ENCODE measurements at places on chromosomes 6 and 20.

GRCh38 chr6:40148882-40149573 is 214.8 kb upstream of the MOCS1 start:
- no peak for DNase-seq

- DNase-seq, result no peak
These were observed 226.6 kb upstream of the EXOC2 start for GRCh38 chr6:919500-919899.

GRCh38 chr6:33704215-33705066 is 7.1 kb downstream of the UQCC2 start:
- DNase-seq, result no peak

DNA sequence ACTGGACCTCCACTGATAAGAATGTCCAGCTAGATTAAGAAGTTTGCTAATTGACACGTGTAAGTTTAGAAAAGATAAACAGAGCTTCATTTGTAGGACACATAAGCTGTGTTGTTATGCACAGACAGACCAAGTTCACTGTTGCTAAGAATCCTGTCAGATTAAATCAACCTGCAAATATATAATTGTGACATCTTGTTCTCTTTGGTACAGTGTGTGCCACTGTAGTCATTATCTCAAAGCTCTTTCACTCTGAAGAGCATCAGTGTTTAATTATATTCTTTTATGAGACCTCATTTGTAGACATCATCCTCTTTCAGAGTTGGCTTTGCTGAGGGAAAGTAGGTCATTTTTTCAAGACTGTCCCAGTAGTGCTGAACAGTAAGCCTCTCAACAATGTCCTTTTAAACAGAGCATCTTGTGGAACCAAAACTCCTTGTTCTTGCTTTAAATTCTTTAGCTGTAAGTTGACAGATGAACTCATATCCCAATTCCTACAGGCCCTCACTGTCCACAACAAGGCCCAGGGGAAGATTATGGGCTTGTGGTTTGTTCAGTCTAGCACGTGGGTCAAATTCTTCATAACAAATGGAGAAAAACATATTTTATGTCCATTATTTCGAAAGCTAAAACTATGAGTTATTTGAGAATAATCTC is 252.4 kb downstream of the HDGFL1 start:
- DNase-seq, result no peak

DNA sequence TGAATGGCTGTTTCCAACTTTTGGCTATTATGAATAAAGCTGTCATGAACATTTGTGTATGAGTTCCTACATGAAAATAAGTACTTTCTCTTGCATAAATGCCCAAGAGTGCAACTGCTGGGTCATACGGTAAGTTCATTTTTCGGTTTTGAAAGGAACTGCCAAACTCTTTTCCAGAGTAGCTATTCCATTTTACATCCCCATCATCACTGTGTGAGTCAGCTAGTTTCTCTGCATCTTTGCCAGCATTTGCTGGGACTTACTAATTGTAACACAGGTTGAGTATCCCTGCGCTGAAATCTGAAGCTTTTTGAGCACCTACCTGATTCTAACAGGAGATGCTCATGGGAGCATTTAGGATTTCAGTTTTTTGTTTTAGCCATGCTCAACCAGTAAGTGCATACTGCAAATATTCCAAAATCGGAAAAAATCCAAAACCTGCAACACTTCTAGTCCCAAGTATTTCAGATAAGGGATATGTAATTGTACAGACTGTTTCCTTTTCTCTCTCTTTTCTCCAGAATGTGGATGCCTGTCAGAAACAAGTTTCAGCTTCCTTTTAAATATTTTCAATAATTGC is 118.4 kb downstream of the DTNBP1 start:
- DNase-seq, result no peak

DNA sequence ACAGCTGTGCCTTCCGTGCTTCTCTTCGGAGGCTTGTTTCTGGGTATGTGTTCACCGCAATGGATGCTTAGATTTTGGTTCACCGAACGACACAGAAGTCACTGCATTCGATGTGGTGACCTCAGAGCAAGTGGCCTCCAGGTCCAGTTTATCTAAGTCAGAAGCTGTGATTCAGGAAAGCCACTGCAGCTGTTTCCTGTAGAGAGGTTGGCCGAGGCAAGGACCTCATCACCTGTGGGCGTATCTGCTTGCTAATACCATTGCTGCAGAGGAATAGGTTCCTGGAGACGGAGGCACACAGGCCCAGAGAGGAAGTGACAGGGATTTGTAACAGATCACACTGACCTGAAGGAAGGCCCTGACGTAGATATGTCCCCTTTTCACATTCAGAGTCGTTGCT is 82.7 kb downstream of the FARS2 start:
- no peak for DNase-seq

DNA sequence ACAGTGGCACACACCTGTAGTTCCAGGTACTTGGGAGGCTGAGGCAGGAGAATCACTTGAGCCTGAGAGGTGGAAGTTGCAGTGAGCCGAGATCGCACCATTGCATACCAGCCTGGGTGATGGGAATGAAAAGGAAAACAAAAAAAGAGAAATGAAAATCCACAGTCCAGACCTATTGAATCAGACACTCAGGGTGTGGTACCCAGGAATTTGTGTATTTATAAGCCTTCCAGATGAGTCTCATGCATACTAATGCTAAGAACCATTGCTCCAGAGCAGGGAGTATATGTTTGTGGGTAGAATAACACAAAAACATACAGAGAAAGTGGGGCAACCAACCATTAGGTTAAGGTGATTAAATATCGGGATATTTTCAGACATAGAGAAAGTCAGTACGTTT is 36.1 kb upstream of the PLCB4 start:
- DNase-seq, result no peak

DNA sequence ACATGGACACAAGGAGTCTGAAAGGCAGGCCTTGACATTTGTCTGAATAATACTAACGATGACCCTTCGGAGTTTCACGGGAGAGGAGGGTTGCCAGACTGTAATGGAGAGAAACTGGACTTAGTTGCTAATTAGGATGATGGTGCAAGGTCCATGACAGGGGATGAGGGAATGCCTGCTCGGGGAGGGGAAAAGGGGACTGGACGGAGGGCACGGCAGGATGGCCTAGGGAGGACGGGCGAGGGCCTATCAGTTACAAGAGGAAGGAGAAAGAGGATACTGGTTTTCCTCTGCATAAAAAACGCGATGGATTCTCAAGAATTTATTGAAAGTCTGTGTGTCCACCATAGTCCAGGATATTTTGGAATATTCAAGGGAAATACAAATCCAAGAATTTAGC is 42.7 kb downstream of the IRAK1BP1 start:
- DNase-seq, result no peak

GRCh38 chr6:79872303-79872702 is 75.0 kb downstream of the ELOVL4 start:
- no peak for DNase-seq

- DNase-seq, result no peak
These were observed 275.1 kb upstream of the PRDM1 start for GRCh38 chr6:105810922-105811482.

DNA sequence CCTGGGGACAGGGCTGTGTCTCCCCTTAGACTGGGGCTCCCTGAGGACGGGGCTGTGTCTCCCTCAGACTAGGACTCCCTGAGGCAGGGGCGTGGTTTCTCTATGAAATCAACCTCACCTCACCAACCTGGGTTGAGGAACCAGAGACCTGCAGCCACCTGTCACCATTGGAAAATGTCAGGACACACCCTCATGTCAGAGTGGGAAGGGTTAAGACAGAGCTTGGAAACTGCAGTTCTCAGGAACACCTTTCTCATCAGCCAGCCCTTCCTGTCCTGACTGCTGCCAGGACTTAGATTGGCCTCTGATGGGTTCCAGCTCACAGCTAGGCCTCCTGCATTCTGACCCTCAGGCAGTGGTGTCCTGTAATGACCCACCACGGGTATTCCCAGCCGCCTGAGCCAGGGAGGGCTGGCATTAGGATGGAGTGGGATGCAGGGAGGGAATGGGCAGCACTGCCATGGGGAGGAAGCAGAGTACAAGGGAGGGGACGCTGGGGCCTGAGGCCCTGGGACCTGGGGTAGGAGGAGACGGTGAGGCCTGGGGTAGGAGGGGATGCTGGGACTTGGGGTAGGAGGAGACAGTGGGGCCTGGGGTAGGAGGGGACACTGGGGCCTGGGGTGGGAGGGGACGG is 76.3 kb downstream of the MRPL14 start:
- peak; percentile 68 for DNase-seq

GRCh38 chr6:90497411-90497810 is 89.5 kb downstream of the MAP3K7 start:
- no peak for DNase-seq

GRCh38 chr20:57559289-57559634 is 1.6 kb upstream of the PCK1 start:
- peak; percentile 26 for DNase-seq

- no peak for DNase-seq
These were observed 2.9 kb downstream of the TGM3 start for GRCh38 chr20:2298701-2299100.

DNA sequence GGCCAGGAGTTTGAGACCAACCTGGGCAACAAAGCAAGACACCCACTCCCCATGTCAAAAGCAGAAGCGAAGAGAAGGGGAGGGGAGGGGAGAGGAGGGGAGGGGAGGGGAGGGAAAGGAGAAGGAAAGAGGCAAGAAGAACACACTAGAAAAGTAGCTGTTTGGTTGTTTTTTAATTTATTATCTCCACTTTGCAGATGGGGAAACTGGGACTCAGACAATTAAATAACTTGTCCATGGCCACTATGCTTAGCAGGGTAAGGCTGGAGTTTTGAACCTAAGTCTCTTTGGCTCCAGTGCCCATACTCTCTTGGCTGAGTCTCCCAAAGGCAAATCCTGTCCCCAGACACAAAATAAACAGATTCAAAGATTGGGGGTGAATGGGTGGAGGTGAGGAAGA is 12.4 kb upstream of the GHRH start:
- no peak for DNase-seq

- no peak for DNase-seq
These were observed 85.8 kb downstream of the FOXF2 start for GRCh38 chr6:1475174-1475573.

DNA sequence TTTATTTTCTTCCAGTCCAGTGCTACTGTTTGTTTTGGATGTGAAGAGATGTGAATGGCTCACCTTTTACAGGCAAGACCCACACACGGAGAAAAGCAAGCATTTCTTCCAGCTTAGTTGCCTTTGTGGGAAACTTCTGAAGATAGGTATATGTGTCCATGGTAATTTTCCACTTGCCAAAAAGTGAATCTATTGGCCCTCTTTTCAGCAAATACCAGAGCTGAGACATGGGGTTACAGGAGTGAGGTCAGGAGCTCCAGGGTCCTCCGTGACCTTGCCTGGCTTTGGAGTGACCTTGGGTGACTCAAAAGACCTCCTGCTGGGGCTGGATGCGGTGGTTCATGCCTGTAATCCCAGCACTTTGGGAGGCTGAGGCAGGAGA is 166.7 kb downstream of the SCML4 start:
- DNase-seq, result no peak

DNA sequence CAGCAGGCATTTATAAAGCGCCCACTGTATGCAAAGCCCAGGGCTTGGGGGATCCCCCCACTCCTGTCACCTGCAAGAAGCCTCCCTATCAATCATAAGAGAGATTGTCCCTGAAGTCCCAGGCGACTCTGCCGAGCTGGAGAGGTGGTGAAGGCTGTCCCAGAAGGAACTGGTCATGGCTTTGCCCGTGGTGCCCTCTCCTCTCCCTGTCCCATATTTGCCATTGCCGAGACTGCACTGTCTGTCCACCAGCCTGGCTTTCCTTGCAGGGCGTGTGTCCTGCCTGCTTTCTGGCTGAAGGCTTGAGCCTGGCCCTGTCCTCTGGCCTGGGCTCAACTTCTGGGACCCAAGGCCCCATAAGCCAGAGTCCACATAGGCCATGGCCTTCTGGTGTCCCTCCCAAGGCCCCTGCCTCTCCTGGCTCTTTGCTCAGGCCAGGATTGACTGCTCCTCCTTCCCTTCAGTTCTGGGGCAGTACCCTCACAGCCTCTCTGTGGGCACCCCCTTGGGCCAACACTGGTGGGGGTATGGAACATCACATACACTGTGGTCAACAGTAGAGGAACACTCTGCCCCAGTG is 46.9 kb downstream of the CPXM1 start:
- no peak for DNase-seq

DNA sequence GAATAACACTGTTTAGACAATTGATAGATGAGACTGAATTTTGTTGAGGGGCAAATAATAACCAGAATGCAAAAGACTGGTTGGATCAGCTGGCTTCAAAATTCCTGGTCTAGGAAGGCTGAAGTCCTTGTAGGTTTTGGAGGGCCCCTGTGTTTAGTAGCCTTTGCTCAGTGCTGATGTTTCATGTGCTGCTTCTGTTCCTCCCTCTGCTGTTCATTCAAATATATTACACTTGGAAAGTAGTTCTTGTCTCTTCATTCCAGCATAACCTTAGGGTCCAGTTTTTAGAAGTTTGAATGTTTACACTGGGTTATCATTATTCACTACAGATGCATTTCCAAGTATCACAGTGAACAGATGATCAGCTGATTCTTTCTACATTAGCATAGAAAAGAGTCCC is 72.5 kb downstream of the FLRT3 start:
- DNase-seq, result no peak

GRCh38 chr20:51500311-51500710 is 42.2 kb downstream of the NFATC2 start:
- DNase-seq, result no peak

DNA sequence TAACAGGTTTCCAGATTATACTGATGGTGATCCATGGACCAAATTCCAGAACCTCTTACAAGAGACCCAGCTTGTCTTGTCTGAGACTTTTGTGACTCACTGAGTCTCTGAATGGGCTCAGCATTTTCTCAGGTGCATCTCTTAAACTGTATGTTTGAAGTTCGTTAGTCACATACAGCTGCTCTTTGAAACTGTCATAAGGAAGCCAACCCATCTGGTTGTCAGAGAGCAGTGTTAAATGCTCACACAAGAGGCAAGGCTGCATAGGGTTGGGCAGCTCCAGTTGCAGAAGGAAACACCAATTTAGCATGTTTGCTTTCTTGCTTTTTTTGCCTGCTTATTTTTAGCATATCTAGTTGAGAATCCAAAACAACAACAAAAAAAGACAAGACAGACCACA is 47.1 kb downstream of the TRIM27 start:
- DNase-seq, result no peak

DNA sequence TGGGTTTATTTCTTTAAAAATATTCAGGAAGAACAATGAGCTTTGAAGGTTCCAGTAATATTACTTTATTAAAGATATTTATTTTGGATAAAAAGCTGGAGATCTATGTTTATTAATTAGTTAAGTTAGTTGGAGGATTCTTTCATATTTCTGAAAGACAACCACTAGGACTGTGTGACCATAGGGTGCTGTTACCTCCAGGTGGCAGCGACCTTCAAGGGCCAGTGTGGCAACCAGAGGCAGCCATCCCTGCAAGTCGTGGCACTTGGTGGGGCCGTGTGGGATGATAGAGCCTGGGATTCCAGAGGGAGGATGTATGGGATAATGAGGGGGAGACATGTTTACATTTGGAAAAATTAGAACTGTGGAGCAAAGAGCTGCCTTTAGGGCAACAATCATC is 95.5 kb upstream of the SCP2D1 start:
- DNase-seq, result no peak

- peak; percentile 57 for DNase-seq
These were observed 40.9 kb upstream of the CDH22 start for GRCh38 chr20:46349035-46349741.

- DNase-seq, result peak; percentile 39
These were observed 672 bp downstream of the PREX1 start for GRCh38 chr20:48826883-48827771.
